ENCODE measurements at places on chromosomes 7 and 10. TPM values are rescaled to one million over a fixed set of nuclear protein-coding genes. Genes with fewer than 3 reads are reported as not detected.
A peak's percentile ranks its signal among the peaks of the same experiment; 100 is the strongest.

DNA sequence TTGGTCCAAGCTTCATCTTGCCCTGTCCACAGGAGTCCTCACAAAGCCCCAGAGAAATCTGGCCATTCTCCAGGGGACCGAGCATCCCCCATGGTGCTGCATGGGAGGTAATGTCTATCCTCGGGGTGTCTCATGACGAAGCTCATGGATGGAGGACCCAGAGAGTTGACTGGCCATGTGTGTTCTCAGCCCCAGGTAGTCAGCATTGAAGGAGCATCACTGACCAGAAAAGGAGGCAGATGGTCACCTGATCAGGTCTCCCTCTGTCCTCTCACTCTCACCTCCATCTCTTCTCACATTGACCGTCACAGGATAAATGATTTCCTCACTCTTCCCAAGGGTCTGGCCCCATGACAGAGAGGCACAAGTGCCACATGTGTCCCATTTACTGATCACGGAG, 33.4 kb upstream of the GDF10 start:
- DNase-seq, result no peak

DNA sequence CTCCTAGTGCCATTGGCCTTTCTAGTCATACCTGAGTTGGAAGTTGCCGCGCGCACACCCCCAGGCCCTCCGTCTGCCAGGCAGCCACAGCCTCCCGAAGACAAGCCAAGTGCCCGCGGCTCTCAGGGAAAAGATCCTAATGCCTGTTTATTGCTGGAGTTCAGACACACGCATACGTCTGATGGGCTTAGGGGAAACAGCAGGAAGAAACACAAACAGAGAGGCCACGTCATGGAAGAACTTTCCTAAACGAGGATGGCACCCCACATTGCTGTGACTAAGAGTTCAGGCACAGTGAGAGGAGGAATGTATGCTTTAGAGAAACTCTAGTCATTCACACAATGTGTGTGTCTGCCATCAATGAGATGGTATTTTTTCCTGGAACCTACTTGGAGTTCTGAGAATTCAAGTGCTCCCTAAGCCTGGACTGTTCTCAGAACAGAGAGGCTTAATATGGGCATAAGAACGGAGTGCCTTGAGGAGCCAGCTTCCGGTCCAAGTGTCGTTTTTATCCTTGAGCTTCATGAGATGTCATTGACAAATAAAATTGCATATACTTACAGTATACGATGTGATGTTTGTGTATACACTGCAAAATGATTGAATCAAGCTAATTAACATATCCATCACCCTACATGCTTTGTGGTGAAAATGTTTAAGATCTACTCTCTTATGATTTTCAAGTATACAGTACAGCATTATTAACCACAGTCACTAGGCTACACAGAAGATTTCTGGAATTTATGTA, 11.6 kb upstream of the RBP3 start:
- DNase-seq, result no peak

The TRIM8 gene
- total RNA-seq, result 170 TPM

DNA sequence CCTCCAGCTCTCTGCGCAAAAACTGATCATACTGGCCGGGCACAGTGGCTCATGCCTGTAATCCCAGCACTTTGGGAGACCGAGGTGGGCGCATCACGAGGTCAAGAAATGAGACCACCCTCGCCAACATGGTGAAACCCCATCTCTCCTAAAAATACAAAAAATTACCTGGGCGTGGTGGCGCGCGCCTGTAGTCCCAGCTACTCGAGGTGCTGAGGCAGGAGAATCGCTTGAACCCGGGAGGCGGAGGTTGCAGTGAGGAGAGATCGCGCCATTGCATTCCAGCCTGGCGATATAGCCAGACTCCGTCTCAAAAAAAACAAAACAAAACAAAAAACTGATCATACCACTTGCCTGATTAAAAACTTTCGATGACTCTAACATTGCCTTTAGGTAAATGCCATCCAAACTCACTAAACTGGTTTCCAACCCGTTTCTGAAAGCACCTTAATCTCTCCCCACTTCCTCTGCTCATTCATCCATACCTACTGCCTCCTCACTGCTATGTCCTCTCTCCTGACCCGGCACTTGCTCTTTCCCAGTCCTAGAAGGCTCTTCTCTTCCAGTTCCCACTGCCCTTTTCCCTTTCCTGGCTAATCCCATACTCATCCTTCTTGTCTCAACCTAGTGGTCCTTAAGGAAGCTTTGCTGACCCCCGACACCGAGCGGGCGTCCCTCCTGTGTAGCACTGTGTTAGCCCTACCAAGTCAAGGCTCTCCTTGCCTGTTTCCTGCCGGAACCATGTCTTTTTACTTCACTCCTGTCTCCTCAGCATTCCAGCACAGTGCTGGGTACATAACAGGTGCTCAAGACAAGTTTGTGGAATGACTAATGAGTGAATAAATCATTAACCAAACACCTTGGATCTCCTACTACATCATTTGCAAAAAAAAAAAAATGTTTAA, 686 bp upstream of the MIOS start:
- no peak for DNase-seq

DNA sequence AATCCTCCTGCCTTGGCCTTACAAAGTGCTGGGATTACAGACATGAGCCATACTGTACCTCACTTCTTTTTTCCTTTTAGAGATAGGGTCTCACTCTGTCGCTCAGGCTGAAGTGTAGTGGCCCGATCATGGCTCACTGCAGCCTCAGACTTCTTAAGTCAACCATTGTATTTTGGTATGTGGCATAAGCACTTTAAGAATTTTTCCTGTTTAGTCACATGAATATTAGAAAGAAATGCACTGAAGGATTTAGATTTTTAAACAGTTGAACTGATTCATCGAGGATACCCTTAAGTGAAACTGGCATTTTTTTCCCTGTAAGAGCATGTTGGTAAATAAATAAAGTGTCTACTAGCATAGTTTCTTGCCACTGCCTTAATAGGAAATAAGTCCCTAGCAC, 319.3 kb upstream of the CACNA2D1 start:
- no peak for DNase-seq

The KCNH2 gene
- 29.8 TPM for total RNA-seq

The CYP26C1 gene
- total RNA-seq, result under 0.01 TPM

GRCh38 chr10:100528921-100529474, 673 bp downstream of the NDUFB8 start:
- DNase-seq, result no peak

- no peak for DNase-seq
Measured at GRCh38 chr10:102413806-102414561, 4.6 kb downstream of the PSD start.

DNA sequence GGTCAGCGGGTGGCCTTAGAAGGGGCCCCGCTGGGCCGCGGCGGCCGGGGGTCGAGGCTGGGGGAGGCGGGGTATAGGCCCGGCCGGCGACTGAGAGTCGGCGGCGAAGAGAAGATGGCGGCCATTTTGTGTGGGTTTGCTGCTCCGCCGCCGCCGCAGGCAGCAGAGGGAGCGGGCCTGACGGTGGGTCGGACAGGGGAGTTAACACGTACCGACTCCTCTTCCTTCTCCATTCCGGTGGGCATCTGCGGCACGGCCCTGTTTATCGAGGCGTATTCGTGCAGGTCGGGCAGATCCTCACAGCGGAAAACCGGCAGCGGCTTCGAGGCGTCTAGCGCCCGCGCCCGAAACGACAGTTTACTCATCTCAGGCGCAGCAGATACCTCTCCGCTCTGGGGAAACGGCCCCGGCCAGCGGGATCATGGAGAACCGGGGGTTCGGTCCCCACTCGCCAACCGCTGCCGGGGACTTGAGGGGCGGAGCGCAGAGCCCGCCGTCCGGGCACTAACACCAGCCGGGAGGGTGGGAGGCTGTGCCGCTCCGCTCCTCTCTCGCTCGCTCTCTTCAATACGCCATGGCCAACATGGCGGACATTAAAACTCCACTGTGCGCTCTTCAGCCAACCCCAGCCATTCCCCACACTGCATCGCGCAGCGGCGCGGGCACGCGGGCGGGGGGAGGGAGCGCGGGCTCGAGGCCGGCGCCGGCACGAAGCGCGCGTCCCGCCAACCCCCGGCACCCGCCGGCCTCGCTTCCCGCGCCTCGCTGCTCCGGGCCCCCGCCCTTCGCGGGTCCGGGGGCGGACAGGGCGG, at the start of gene EPC1:
Gene EPC1, minus strand, starts transcription at position 608 of the 812 bp plus-strand sequence. Its CDS starts 243 bp downstream, at position 365.
- DNase-seq, result peak; percentile 95

GRCh38 chr7:135936497-135937217, 40.5 kb downstream of the MTPN start:
- no peak for DNase-seq

The SDK1 gene
- 15.0 TPM for total RNA-seq

GRCh38 chr7:74479961-74480829, 26.5 kb downstream of the GTF2IRD1 start:
- DNase-seq, result no peak

The TLX1 gene
- not detected for total RNA-seq

The ABCA13 gene
- total RNA-seq, result 0.06 TPM

DNA sequence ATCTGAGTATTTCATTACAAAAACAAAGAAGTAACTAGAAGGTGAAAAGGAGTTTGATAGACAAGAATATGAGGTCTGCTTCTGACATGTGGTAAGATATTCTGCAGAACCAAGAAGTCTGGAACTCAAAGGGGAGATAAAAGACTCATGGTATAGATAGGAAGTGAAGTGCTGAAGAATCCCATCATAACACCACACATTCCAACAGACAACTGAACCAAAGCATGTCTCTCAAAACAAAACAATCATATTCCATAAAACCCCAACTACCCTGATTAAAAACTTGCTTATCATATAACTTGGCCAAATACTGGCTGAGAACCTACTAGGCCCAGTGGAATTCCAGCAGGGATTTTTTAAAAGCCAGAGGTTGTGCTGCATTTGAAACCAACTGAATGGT, 178.7 kb downstream of the JAZF1 start:
- no peak for DNase-seq

- DNase-seq, result no peak
Measured at GRCh38 chr10:132117636-132118190, 52.0 kb downstream of the JAKMIP3 start.

GRCh38 chr10:86057708-86058107, 308.9 kb downstream of the GRID1 start:
- DNase-seq, result no peak

The CALCR gene
- total RNA-seq, result not detected

The COL1A2 gene
- total RNA-seq, result 227 TPM

All from esophagus muscularis mucosa (tissue), 4 donors.